ENCODE measurements at places on chromosomes 1 and 21.

- DNase-seq = no peak
Observed at GRCh38 chr1:153572569-153573015, 6.9 kb upstream of the S100A2 start.

DNA sequence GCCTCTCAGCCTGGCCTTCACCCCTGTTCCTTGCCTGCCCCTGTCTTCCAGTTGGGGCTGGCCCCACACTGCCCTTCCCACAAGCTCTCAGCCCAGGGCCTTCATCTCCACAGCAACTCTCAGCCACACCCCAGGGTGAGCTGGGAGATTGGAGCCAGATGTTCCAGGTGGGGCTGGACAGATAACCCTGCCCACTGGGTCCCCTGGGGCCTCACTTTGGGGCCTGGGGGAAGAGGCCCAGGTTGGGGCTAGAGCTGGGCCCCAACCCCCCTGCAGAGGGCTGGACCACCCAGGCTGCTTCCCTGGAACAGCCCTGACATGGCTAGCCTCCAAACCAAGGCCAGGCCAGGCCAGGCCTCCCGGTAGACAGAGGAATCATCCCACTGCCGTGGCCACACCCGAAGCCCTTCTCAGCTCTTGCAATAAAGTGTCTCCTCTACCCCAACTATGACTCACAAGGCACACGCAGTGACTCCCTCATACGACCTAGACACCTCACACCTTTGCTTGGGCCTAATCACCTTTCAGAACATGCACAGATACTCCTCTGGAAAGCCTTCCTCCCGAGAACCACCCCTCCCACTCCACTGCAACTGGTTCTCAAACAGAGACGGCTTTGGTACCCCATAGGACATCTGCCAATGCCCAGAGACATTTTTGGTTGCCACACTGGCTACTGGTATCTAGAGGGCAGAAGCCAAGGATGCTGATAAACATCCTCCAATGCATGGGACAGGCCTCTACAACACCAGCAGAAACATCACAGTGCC is 22.2 kb downstream of the SLC2A1 start:
- no peak for DNase-seq

DNA sequence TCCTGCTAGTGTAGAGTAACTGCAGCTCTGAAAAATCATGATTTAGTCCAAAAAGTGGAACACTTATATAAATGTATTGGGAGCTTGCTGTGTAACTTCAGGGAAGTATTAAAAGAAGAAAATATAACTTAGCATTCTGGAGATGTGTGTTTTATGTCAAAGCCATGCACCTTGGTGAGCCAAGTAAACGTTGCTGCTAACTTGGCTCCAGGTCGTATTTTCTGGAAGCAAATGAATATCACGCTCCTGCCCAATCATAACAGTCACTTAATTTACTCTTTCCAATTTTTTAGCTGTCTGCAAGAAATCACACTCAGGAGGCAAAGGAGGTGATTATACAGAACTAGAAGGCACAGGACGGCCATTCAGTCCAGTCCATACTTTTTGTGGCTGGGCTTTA is 61.1 kb downstream of the DOP1B start:
- no peak for DNase-seq

DNA sequence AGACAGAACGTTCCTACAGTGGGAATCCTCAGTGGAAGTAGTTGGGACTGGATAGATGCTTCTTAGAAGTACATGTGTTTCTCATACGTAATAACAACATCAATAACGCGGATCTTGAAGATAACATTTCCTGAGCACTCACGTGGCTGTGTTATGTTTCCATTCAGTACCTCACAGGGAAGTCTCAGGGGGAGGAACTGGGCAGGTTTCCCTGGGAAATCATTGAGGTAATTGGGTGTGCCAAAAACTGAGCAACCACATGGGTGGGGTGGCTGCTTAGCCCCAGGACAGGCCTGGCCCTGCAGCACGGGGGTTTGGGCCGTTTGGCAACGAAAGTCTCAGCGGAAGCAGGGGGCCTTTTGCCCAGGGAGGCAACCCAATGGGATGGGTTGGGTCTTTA is 133.8 kb downstream of the ZSCAN20 start:
- no peak for DNase-seq

DNA sequence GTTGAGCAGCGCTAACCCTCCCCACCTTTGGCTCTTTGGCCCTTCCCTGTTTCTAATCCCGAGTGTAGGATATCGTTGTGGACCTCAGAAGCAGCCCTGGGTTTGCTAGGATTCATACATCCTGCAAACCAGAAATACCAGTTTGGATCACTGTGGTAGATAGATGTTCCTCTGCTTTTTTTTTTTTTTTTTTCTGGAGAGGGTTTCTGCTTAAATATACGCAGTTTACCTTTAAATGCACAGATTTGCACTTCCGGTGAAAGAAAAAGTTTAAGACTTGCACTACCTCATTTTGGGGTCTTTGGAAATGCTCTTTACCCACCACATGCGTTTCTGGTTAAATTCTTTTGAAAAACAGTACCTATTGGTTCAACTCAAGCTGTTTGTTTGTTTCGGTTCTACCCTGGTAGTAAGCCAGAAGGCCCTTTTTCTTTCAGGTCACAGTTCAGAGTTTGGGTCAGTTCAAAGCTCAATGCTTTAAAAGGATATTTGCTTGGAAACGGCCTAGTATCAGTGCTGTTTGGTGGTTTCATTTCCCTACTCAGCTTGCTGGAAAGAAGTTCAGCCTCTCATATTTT is 908 bp downstream of the DDI2 start:
- no peak for DNase-seq

GRCh38 chr1:240491156-240491555 is 120.8 kb downstream of the GREM2 start:
- no peak for DNase-seq

DNA sequence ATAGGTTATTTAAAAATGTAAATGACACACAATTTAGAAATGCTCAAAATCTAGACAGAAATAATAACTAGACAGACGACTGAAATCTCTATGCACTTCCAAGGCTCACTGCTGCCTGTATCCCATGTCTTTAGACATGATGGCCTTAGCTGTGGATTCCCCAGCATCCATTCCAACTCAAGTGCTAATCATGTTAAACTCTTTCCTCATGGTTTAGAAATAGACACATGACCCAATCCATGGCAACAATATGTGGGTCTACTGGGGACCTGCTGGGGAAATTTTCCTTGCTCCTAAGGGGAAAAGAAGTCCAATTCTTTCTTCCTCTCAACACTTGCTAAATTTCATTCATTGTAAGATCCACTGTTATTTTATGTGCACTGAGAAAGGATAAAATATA is 188.5 kb downstream of the SLC45A1 start:
- no peak for DNase-seq

DNA sequence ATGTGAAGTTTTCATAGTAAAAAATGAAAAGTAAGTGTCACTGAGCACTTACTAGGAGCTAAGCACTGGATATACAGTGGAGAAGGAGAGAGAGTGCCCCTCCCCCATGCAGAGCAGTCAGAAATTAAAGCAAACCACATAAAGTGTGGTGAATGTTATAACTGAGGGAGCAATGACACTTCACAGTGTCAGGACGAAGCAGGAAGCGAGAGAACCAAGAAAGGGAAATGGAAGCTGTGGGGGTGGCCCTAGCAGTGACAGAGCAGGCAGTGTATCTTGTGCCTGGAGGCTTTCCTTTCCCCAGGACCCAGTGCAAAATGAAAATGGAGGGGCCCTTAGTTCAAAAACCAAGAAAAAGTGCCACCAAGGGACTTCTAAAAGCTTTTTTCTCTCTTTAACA is 21.5 kb upstream of the RCAN3 start:
- no peak for DNase-seq

DNA sequence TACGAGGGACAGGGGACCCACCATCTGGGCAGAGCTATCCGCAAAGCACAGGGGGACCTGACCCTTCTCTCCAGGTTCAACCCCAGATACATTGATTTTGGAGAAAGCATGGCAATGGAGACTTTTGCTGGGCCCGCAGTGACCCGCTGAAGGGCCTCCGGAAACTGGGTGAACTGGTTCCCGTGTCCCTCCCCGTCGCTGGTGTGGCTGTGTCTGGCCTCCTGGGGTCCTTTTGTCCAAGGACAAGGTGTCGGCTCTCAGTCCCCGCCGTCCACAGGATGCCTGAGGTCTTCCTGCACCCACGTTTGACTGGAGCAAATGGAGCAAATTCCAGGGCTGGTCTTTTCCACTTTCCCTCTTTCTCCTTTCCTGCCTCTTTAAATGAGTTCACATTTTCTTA is 176.3 kb downstream of the PRDM16 start:
- no peak for DNase-seq

DNA sequence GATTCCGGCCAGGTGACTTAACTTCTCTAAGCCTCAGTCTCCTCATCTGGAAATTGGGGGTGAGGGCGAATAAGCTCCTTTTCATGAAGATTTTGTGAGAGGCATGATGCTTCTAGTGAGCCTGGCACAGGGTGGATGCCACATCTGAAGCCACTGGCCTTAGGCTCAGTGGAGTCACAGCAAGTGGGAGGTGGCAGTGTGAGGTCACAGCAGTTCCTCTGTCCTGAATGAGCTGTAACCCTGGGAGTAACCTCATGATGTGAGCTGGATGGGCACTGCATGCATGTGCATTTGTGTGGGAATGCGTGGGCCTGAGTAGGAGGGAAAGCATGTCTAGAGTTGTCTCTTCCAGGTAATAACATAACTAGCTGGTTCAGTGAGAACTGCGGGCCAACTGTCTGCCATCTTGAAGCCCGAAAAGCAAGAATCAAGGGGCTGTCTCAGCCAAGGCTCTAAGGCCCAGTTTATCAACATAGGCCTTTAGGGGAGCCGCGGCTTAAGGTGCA is 27.0 kb upstream of the HTR1D start:
- no peak for DNase-seq

- DNase-seq = no peak
Observed at GRCh38 chr1:247177755-247178154, 5.9 kb upstream of the ZNF124 start.

GRCh38 chr1:17239420-17239819 is 9.5 kb upstream of the PADI3 start:
- no peak for DNase-seq

- DNase-seq = no peak
Observed at GRCh38 chr1:9080705-9081291, 11.4 kb upstream of the SLC2A5 start.

DNA sequence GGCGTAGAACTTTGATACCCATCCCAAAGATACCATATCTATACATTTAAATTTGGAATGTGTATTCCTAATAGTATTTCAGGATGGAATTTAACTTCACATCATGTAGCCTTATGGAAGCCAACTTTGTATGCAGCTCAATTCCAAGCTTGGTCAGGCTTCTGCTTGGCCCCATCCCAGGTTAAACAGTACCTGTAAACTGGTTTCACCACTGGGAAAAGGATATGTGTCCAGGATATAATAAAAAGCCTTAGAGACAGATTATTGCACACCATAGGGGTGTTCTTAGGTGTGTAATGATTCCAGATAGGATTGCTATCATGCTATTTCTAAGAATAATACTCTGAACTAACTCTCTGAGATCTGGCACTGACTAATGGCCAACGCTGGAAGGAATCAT is 28.1 kb downstream of the ADAM30 start:
- DNase-seq = no peak
